ENCODE measurements at places on chromosomes 6 and 20.
A peak's percentile ranks its signal among the peaks of the same experiment; 100 is the strongest.

DNA sequence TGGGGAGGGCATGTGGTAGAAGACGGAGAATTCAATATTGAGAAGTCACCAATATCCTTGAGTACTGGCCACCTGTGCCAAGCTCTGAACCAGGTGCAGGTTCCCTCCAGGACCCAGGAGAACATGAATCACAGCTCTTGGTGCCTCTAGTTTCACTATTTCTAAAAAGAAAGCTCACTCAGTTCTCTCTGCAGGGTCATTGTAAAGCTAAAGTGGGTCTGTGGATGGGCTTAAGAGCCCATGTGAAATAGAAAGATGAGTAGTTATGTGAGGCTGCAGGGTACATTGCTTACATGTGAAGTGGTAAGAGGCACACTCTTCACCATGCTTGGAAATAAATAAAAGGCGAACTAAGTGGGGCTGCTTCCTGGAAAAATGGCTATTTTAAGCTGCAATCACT, 43.6 kb downstream of the ZNF831 start:
- DNase-seq = no peak

- DNase-seq = no peak
Observed at GRCh38 chr6:44514576-44515193, 127.2 kb downstream of the CDC5L start.

- no peak for DNase-seq
Observed at GRCh38 chr6:168313431-168314011, 6.1 kb downstream of the DACT2 start.

- DNase-seq = no peak
Observed at GRCh38 chr20:32796981-32797451, 22.7 kb upstream of the MAPRE1 start.

- no peak for DNase-seq
Observed at GRCh38 chr20:24566656-24567055, 97.2 kb downstream of the SYNDIG1 start.

GRCh38 chr6:84809455-84809854, 45.1 kb upstream of the TBX18 start:
- DNase-seq = no peak

- DNase-seq = no peak
Observed at GRCh38 chr6:36715469-36715868, 17.8 kb downstream of the RAB44 start.

GRCh38 chr20:62554214-62554897, 78.6 kb upstream of the GATA5 start:
- DNase-seq = no peak

GRCh38 chr20:35305682-35306556, 13.7 kb upstream of the FAM83C start:
- DNase-seq = peak; percentile 67

DNA sequence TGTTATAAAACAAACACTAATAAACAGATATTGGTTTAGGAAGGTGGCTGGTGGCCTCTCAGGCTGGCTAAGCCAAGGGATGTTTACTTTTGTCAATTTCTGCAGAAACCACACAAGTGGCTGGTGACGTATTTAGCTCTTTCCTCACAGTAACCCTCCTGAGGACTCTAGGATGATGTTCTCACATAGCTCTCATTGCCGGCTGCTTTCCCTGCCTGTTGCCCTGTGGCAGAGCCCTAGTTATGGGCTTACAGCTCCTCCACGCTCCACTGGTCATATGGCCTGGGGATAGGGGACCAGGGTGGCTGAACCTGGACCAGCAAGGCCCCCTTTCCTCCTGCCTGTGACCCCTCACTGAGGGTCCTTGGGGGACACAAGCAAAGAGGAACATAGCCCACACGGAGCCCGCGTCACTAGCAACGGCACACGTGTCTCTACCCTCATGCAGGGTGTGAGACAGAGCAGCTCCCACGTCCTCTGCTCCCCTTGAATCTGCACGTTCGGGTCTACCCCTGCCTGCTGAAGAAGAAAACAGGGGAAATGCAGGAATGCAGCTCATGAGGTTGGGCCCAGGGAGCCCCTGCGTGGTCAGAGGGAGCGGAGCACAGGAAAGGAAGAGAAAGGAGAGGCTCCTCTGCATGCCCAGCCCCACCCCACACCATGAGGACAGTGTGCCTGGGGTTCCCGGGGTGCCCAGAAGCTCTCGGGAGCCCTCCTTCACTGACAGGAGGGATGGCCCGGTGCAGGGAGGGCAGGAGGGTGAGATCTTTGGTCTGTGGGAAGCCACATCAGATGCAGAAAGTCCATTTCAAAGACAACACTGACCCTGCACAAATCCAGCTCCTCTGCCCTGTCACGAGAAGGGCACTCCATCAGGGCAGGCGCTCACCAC, 13.9 kb downstream of the RAMACL start:
- no peak for DNase-seq

- DNase-seq = no peak
Observed at GRCh38 chr6:149037051-149037671, 280.4 kb upstream of the TAB2 start.

DNA sequence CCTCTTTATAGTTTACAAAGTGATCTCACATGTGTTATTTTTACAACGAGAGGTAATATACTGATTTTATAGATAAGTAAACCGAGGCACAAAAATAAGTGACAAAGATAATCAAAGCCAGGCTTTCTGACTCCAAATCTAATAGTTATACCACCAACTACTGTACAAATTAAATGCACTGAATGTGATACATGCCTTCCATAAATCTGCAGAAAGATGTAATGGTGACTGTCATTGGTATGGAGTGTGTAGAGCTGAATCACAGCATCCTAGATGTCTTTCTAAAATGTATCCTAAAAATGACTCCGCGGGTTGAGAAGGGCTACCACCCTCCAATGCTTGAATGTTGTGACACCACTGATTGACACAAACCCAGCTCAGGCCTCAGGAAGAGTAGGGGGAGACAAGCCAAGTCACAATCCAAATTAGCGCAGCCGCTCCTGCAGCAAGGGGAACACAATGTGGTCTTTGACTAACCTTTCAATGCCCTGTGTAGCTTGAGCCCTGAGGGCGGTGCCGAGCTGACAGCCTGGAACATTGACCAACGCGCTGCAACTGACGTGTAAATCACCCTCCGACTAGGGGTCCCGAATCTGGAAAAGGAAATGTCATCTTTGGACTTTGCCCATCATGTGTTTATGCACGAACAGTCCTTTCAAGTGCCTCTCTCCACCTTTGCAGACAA, 136.8 kb downstream of the OLIG3 start:
- DNase-seq = no peak

DNA sequence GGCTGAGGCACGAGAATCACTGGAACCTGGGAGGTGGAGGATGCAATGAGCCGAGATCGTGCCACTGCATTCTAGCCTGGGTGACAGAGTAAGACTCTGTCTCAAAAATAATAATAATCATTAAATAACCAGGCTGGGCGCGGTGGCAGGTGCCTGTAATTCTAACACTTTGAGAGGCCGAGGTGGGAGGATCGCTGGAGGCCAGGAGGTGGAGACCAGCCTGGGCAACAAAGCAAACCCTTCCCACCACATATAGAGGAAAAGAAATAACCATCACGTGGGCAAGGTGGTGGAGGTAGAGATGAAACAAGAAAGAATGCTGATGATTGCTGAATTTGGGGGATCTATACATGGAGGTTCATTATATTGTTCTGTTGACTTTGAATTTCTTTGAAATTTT, 63.4 kb upstream of the PIM1 start:
- no peak for DNase-seq

- no peak for DNase-seq
Observed at GRCh38 chr20:48839154-48839917, 11.5 kb upstream of the PREX1 start.

- no peak for DNase-seq
Observed at GRCh38 chr6:106226676-106227075, 98.9 kb downstream of the ATG5 start.

DNA sequence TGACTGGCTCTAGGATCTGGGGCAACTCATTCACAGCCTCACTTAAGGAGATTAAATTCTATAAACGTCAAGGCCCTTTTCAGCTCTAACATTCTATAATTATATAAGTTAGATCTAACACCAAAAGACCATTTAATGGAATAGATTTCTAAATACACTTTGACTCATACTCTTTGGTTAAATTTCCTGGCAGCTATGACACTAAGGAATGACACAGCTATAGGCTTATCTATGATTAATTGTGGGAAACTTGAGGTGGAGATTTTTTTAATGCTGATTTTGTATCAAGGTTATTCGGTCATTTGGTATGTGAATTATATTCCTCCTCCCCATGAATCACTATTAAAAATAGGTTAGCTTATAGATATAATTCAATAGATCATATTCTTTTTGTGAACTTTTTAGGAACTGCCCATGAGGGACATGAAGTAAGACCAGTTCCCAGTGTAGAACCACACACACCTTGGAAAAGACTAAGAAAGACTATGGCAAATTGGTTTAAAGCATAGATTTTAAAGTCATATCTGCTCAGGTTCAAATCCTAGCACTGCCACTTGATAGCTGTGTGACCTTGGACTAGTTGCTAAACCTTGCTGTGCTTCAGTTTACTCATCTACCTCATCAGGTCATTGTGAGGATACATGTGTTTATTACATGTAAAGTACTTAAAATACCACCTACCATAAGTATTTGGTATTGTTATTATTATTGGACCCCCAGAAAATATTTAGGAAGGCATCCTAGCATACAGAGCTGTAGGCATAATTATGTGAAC, 116.0 kb downstream of the CRYBG1 start:
- no peak for DNase-seq

GRCh38 chr6:5068153-5068751, 16.9 kb upstream of the PPP1R3G start:
- DNase-seq = no peak

- no peak for DNase-seq
Observed at GRCh38 chr6:7973584-7973983, 63.0 kb upstream of the TXNDC5 start.

- no peak for DNase-seq
Observed at GRCh38 chr20:14062786-14063185, 67.5 kb downstream of the MACROD2 start.

- no peak for DNase-seq
Observed at GRCh38 chr6:30760549-30760948, 16.2 kb upstream of the IER3 start.

GRCh38 chr6:46062312-46062711, 46.7 kb upstream of the CLIC5 start:
- no peak for DNase-seq

DNA sequence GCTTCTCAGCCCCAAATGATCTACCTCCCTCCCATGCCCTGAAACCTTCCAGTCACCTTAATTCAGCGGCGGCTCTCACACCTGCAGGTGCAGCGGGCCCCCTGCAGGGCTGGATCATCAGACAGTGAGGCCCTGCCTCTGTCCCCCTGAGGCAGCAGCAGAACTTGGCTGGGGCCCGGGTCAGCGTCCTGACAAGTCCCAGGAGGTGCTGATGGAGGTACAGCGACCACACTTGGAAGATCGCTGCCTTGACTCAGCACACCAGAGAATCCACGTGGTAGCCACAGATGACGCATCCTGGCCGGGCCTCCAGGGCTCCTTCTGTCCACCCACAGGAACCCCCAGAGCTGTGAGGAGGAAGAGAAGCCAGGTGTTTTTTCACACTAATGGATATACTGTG, 116.4 kb upstream of the THBS2 start:
- no peak for DNase-seq

DNA sequence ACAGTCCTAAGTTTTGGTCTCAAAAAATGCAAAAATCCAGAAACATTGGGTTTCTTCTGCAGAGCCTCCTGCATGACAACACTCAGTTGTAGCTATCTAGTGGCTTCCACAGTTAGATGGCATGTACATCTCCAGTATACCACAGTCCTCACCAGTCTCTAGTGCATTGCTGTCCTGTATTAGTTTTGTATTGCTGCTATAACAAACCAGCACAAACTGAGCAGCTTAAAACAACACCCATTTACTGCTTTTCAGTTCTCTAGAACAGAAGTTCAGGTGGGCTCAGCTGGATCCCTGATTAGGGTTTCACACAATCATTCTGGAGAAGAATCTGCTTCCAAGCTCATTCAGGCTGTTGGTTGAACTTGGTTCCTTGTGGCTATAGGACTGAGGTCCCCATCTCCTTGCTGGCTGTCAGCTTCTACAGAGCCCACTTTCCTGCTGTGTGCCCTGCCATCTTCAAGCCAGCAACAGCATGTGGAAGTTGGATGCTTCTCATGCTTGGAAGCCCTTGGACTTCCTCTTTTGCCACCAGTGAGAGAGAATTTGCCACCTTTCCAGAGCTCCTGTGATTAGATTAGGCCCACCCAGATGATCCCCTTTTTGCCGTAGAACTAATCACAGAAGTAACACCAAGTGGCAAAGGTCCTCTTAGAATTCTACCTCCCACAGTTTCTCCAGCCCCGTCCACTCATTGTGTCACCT, 48.9 kb upstream of the TBC1D7 start:
- no peak for DNase-seq

- no peak for DNase-seq
Observed at GRCh38 chr6:151160929-151161757, 78.6 kb upstream of the AKAP12 start.

DNA sequence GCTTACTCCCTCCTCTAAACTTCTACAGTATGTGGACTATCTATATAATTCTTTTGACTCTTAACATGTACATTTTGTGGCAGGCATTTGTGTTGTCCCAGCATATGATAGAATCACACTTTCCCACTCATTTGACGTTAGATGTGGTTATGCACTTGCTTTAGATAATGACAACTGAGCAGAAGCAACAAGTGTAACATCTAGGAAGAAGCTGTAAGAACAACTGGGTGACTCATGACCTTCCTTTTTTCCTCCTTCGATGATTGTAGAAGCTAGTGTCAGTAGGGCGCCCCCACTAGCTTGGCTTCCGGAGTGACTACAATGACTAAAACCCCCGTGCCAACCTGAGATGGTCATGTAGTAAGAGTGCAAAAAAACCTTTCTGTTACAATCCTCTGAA, 74.6 kb upstream of the CEP85L start:
- DNase-seq = no peak

GRCh38 chr6:7730784-7731227, 4.9 kb downstream of the BMP6 start:
- no peak for DNase-seq

GRCh38 chr20:58228484-58229197, at the start of gene ANKRD60:
TSS of gene ANKRD60 (minus strand) at chr20:58228653. CDS start at chr20:58228653, 0 bp downstream.
- no peak for DNase-seq

- DNase-seq = no peak
Observed at GRCh38 chr6:31049518-31049917, 39.2 kb downstream of the MUC22 start.

DNA sequence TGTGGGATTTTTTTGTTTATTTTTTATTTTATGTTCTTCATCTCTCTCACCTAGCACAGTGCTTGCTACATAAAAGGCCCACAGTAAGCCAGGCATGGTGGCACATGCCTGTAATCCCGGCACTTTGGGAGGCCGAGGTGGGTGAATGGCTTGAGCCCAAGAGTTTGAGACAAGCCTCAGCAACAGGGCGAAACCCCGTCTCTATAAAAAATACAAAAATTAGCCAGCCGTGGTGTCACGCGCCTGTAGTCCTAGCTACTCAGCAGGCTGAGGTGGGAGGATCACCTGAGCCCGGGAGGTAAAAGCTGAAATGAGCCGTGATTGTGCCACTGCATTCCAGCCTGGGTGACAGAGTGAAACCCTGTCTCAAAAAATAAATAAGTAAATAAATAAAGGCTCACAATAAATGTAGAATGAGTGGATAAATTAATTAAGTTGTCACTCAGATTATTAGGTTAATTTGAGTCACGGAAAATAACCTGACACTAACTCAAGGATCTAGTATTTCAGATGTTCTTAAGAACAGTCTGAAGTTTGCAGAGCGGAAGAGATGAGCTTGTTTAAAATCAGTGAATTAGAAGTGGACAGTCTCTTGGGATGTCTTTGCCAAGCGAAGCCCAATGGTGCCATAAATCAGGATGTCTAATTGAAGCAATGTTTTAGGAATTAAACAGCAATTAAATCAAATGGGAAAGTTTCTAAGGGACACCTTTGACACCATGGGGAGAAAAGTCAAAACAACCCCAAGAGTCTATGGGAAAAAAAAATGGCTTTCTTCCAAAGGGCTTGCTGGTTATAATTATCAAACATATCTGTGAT, 214.4 kb downstream of the ZNF217 start:
- no peak for DNase-seq

All from SIG-M5 (cell line).